Activated effector memory CD4-positive, alpha-beta T cell treated with anti-CD3 and anti-CD28 coated beads, Interleukin-2, amount 50 U/mL, for 16 hours (primary cell): ENCODE measurements at places on chromosomes 2 and 18.

GRCh38 chr18:71115261-71115660 is 826.4 kb downstream of the SOCS6 start:
- no peak for DNase-seq

GRCh38 chr2:213086571-213086970 is 64.8 kb downstream of the IKZF2 start:
- DNase-seq, result no peak

GRCh38 chr2:115763601-115764000 is 1321.2 kb downstream of the DPP10 start:
- DNase-seq, result no peak

DNA sequence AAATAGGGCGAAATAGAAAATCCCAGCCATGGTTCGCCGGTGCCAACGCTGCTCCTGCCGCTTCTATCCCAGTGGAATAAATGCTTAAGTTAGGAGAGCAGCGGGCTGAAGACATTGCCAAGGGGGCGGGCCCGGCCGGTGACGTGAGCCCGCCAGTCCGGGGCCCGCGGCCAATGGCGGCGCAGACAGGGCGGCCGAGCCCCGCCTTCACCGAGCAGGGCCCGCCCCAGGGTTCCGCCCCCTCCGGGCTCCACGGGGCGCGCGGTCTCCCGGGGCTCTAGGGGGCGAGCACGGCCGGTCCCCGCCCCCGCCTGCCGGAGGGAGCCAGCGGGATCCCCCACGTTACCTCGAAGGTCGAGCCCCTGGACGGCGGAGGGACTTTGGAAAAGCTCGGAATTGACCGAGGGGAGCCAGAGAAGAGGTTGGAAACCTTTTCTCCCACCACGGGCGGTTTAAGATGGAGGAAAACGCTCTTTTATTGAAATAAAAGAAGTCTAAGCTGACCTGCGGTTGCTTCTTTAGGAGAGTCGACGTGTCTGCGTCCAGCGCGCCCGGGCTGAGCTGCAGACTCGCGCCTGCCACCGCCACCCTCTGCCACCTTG is at the start of gene EPHA4:
Gene EPHA4, minus strand, starts transcription at position 86 of the 602 bp plus-strand sequence. Its CDS starts 56 bp downstream, at position 30.
- DNase-seq, result peak; percentile 96

DNA sequence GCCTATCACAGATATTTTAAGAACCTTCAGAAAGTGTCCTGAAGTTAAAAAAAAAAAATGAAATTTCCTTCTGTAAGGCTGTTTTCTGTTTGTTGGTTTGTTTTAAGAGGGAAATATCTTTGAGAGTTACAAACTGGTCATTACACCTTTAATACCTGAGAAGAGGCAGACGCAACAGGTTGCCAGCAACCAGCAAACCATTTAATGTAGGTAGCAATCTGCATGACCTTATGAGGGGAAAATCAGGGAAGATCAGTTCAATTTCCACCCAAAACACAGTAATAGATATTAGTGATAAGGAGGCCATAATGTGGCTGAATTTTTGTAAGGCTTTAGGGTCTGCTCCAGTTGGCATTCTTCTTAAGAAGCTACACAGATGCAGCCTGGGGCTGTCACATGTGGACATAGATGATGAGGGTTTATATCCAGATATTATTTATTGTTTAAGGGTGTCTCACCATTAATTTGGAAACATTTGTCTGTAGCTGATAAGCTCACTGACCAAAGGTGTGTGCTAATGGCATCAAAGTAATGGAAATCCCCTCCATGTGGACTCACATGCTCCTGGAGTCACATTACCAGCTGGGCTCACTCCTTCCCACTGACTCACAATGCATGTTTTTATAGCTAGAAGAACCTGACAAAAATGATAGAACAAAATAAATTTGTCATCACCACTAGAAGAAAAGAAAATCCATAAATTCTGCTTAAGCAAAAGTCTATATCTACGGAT is 83.5 kb upstream of the DTNA start:
- DNase-seq, result no peak

- no peak for DNase-seq
Measured at GRCh38 chr2:66966631-66967030, 430.5 kb upstream of the ETAA1 start.

DNA sequence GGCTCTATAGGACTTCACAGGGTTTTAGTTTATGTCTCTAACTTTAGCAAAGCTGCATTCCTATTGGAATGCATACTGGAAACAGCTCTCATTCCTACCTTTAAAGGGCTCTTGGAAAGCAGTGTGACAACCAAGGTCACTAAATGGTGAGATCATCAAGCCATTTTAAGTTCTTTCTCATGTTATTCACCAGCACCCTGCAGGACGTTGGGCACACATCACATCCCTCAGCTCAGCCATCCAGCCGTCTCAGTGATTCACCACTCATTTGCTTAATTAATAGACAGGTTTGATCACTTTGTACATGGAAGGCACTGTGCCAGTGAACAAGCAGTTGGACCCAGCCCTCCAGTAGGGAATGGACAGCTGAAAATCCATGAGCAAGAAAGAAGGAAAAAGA is 32.2 kb upstream of the RBM44 start:
- DNase-seq, result no peak

DNA sequence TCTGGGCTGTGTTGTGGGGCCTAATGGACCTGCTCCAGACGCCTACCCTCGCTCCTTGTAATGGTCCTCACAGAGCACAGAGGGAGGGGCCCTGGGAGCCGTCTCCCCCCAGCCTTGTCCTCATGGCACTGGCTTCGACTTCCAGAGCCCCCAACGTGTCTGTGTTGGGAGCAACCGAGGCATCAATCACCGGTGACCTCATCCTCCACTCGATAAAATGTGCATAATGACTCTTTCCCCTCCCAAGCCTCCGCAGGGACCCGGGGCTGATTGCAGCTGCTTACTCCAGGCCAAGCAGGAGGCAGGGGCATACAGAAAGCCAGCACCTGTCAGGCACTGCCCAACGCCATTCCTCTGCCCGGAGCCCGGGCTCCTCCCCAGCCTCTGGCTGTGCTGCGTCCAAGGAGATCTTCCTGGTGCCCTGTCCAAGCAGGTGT is 271.7 kb downstream of the NDUFA10 start:
- DNase-seq, result no peak

DNA sequence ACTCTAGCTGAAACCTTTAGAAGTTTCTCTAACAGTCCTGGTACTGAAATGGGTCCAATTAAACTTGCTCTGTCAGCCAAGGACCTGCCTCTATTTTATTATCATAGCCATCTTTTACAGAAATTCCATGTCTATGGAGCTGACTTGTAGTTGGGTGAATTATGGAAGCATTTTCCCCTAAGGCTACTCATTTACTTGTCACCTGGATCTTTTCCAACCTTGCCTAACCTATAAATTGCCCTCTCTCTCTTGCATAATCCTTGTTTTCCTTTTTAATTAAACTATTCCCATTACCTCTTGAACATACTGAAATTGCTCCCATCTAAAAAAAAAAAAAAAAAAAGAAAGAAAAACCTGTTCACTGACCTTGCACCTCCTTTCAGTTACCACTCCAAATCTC is 74.6 kb upstream of the DOK6 start:
- no peak for DNase-seq

GRCh38 chr2:37881397-37881796 is 43.7 kb upstream of the RMDN2 start:
- no peak for DNase-seq

- DNase-seq, result no peak
Measured at GRCh38 chr2:9439536-9439935, 16.1 kb downstream of the CPSF3 start.

DNA sequence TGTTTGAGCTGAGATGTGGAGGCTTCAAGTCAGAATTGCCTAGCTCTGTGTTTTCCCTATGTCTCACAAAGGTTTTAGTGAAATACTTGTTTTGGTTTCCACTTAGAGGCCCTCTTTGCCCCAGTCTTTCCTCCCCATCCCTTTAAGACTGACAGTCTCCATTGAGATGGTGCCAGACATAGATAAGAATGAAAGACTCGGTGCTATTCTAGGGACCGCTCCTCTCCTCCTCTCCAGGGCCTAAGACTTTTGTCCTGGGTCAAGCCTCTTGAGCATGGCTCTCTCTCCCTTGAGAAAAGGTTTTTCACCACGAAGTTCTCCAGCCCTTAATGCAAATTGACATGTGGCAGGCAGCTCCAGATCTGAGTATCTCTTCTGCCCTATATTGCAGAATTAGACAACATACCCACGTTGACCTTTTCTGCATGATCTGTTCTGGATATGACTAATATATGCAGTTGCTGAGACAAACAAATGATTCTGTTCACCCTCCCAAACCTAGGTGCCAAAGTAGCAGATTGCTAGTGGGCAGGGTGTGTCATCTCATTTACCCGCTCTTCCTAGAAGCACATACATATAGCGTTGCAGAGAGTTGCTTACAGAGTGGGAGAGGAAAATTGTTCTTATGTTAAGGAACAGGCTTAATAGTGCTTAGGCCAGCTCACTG is 47.5 kb upstream of the ACSL3 start:
- DNase-seq, result no peak

DNA sequence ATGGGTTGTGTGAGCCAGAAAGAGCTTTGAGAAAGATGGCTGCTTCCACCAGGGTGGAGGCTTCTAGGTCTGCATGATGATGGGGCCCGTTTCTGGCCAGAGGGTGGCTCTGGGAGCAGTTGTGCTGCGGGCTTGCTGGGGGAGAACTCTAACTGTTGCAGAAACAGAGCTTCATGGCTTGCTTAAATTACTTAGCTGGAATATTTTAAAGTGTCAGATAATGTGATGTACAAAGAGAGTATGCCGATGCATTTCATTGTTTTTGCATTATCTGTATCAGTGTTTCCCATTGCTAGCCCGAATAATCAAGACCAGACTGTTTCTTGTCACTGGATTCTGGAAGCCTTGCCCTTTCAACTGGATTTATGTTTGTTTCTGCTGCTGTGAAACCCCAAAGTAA is 6.3 kb upstream of the DRC1 start:
- no peak for DNase-seq

GRCh38 chr2:227344231-227344630 is 19.2 kb downstream of the MFF start:
- DNase-seq, result no peak

GRCh38 chr2:58875436-58875835 is 634.3 kb upstream of the FANCL start:
- no peak for DNase-seq

DNA sequence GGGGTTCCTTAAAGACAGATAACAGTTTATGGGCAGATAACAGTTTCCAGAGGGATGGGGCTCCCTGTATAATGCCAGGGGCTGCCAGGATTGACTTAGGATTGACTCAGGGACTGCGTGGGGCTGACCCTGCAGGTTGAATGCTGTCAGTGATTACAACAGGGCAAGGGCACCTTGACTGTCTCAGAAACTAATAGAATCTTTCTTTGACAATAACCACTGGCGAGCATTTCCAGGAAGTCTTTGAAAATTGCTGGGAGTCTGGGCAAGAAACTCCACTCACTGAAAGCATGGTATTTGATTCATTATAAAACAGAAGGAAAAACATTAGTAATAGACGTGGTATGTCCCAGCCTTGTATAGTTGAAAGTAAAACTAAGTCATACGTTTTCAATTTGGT is 101.0 kb downstream of the GPD2 start:
- no peak for DNase-seq
